ENCODE measurements at places on chromosomes 1 and 21.

DNA sequence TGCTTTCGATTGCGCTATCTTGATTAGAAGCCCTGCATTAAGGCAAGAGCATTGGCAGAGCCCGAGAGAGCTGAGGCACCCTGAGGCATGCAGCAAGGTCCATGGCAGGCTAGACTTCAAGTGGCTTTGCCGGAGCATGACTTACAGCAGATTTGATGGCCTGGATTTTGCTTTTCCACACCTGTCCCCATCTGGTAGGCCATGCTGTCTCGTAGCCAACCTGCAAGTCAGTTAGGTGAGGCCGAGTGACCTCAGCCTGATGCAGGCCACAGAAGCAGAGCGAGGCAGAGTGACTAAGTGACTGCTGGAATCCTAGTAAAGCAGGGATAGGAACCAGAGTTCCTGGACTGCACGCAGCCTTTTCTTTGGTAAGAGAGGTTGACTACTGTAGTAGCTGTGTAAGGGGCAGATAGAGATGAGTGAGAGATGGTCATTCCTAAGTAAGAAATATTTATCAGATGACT is 148.9 kb downstream of the PBX1 start:
- peak; percentile 77 for DNase-seq

DNA sequence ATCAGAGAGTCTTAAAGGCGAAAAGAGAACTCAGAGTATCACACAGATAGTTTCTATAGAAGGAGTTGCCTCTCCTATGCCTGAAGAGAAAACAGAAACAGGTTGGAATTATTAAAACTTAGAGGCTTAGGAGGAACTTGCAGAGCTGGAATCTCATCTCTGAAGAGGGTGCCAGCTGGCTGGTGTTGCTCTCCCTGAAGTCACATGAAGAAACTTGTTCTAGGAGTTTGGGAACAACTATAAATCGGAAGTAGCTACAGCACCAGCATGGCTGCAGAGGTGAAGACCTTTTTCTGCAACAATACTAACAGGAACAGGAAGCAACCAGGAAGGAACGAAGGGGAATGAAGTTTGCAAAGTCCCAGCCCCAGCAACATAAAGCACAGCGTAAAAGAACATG is 35.8 kb downstream of the FMO3 start:
- DNase-seq, result peak; percentile 75

DNA sequence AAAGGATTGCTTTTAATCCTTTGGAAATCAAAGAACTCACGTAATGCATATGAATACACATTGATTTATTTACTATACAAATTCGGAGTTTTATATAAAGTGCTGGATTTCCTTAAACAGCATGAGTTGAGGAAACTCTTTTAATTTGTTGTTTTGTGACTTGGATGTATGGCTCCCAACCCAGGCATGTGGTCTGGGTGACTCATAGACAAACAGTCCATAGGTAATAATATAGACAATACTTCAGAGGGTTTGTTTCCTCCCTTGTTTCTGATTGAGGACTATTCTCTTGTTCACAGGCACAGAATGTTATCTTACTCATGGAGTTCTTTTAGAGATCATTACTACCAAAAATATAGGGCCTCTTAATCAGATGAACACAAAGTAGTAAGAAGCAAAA is 43.8 kb downstream of the XPR1 start:
- DNase-seq, result no peak

DNA sequence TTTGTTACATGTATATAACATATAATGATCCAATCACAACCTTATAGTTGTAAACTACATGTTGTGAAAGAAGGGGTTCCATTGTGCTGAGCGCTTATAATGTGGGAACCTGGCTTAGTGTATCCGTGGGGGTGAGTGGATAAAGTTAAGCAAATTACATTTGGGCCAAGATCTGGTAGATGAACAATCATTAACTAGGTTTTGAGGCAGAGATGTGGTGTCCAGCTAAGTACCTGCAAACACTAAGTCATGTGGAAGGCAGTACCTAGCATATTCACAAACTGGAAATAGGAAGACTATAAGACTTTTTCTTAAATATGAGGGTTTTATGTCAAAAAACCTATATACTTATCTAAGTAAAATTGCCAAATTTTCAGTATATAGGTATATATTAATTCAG is 167.2 kb upstream of the PDE4B start:
- no peak for DNase-seq

- DNase-seq, result no peak
Observed at GRCh38 chr1:204924013-204924759, 53.5 kb downstream of the NFASC start.

DNA sequence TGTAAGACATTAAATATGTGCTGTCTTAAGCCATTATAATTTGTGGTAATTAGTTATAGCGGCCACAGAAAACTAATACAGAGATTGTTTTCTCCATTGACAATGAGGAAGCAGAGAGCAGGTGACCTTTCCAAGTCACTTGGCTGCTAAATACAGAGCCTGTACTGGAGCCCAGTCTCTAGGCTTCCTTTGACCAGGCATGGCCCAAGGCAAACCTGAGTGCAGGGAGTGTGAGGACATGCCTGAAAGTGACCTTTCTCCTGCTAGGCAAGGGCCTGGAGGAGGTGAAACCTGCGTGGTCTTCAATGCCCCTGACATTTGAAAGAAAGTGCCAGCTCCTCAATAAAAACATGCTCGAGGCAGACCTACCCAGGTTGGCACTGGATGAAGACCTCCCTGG is 12.5 kb upstream of the CHI3L1 start:
- DNase-seq, result no peak

DNA sequence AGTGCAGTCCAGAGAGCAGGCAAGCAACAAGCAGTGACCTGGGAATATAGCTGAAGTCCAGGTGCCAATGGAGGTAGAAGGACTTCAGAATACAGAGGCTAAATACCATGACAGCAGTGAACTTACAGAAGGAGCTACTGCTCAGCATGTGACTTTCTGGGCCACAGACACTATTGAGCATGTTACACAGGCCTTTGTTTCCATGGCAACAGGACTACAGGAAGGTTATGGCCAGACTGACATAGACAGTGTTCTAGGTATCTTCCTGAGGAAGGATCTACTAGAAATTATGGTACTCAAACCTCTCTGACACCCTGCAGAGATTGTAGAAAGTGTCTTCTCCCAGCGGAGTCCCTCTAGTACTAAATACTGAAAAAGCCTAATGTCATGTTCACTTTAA is 11.0 kb downstream of the OR2M5 start:
- DNase-seq, result no peak

DNA sequence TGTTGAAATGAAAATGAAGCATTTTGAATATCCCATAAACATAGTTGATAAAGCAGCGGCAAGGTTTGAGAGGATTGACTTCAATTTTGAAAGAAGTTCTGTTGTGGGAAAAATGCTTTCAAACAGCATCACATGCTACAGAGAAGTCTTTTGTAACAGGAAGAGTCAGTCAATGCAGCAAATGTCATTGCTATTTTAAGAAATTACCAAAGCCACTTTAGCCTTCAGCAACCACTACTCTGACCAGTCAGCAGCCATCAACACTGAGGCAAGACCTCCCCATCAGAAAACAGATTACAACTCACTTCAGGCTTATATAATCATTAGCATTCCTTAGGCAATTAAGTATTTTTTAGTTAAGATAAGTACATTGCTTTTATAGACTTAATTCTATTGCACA is 33.8 kb upstream of the FCRL3 start:
- no peak for DNase-seq

- DNase-seq, result no peak
Observed at GRCh38 chr1:175540896-175541645, 202.3 kb downstream of the TNR start.

GRCh38 chr1:79633456-79633855 is 626.9 kb upstream of the ADGRL4 start:
- no peak for DNase-seq

DNA sequence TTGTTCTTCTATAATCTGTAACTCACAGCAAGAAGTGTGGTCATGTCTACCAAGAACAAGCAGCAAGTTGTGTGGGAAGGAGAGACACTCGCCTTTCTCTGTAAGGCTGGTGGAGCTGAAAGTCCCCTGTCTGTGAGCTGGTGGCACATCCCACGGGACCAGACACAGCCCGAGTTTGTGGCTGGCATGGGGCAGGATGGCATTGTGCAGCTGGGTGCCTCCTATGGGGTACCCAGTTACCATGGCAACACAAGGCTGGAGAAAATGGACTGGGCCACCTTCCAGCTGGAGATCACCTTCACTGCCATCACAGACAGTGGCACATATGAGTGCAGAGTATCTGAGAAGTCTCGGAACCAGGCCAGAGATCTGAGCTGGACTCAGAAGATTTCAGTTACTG is 15.5 kb downstream of the CD101 start:
- DNase-seq, result no peak

DNA sequence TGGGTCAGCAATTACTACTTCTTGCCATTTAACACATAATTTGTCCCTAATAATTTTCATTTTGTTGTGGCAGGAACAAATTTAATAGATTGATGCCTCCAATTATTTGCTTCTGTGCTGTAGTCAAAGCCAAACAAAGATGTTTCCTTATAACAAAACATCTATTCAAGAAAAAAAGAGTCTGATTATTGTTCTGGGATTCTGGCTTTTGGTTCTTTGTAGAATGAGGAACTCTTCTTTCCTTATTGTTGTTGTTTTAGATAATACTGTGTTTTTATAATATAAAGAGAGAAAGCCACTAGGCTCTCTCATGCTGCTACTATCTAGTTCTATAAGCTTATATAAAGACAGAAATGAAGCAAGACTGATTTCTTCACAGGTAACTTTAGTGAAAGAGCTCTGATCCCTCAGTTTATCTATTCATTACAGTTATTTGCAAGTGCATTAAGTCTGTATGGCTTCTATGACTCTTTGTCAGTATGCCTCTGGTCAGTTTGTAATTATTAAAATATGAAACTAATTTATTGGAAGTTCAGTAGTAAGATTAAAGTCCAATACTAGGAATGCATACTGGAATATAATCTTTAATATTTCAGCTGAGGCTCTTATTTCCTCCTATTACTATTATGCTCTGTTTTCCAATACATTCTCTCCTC is 37.4 kb downstream of the PRKACB start:
- no peak for DNase-seq

- DNase-seq, result no peak
Observed at GRCh38 chr1:243765676-243766075, 84.4 kb downstream of the AKT3 start.

DNA sequence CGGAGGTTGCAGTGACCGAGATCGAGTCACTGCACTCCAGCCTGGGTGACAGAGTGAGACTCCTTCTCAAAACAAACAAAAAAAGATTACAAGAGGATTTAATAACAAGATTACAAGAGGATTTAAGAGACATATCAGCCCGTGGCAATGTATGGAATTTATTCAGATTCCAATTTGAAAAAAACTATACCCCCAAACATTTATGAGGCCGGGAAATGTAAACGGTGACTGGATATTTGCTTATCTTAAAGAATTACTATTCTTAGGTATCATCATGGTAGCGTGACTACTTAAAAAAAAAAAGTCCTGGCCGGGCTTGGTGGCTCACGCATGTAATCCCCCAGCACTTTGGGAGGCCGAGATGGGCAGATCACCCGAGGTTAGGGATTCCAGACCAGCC is 21.2 kb upstream of the ELK4 start:
- DNase-seq, result no peak

DNA sequence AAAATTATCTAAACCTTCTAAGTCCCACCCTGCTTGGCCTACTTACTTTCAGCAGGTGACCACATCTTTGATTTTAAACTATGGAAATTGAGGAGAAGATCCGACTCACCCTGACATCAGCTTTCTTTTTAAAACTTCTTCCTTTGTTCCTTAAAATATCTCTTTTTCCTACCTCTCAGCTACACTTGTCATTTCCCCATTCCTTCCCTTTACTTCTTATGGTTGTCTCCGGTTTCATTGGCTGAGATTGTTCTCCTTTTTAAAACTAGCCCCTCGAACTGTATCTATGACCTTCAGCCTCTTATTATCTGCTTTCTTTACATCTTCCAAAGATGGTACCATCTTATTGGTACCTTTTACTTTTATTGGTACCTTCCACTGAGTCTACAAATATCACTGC is 87.8 kb upstream of the NRIP1 start:
- DNase-seq, result no peak

- DNase-seq, result no peak
Observed at GRCh38 chr1:175188936-175189335, 3.6 kb downstream of the KIAA0040 start.

GRCh38 chr1:10958614-10959013 is 53.8 kb upstream of the TARDBP start:
- DNase-seq, result no peak

DNA sequence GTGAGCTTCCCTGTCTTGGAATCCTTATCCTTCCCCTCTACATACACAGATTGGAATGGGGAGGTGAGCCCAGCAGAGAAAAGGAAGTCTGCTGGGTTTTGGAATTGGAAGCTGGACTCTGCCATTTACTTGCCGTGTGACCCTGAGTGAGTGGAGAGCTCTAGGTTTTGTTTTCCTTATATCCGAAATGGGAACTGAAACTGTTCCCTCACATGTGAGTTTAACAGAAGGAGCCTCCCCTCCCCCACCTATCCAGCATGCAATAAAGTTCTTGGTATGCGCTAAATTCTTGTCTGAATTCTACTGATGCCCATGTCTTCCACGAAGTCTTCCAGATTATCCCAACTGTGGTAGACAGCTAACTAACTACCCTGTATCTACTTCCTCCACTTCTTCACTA is 58.7 kb downstream of the NENF start:
- DNase-seq, result no peak

GRCh38 chr1:112309499-112309898 is 86.5 kb upstream of the CTTNBP2NL start:
- no peak for DNase-seq

DNA sequence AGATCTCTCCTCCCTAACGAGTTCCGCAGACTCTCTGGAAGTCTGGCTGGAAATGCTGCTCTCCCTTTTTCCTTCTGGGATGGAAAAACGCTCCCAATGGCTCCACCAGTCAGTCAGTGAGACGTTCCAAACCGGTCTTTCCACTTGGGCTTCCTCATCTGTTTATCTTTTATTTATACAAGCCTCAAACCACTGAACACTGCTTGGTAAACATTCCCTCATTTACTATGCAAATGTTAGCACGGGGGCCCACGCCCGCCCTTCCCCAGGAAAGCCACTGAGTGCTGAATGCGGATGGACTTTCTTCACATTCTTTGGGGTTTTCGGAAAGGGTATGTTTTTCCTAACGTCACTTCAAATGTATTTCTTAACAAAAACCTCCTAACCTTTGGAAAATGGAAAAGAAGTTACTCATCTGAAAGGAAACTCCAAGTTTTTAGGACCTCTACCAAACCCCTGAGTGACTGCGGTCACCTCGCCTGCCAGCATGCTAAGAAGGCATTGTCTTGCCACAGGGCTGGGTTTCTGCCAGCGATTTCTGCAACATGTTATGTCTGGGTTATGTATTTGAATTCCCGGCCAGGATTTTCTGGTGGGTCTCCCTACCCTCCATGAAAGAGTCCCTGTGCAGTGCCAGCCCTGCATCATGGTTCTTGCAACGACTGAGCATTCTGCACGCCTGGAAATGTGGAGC is 14.0 kb upstream of the UMODL1 start:
- no peak for DNase-seq

GRCh38 chr1:117615474-117615873 is 9.6 kb downstream of the TENT5C start:
- DNase-seq, result peak; percentile 52
